ENCODE measurements at places on chromosomes 4 and X.

- DNase-seq: peak; percentile 24
Measured at GRCh38 chrX:74451450-74452198, 30.3 kb downstream of the SLC16A2 start.

GRCh38 chrX:97060020-97060419, 176.3 kb downstream of the RPA4 start:
- DNase-seq: no peak

DNA sequence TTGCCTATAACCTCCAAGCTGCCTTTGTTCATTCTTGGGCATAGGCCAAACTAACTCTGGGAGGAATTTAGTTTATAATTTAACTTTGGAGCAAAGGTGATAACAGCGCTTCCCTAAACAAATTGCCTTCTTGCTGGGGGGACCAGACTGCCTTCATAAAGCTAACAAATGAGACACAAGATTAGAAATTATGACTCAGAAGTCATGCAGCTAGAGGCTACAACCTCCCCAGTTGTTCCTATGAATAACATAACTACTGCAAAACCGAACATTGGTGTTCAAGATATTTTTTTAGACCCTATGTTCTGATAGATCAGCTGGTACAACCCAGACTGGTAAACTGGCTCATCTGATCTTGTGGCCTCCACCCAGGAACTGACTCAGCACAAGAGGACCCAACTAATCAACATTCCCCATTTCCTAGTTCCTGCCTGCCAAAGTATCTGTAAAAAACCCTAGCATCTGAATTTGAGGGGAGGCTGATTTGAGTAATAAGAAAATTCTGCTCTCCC, 22.0 kb upstream of the TMPRSS11B start:
- DNase-seq: no peak

DNA sequence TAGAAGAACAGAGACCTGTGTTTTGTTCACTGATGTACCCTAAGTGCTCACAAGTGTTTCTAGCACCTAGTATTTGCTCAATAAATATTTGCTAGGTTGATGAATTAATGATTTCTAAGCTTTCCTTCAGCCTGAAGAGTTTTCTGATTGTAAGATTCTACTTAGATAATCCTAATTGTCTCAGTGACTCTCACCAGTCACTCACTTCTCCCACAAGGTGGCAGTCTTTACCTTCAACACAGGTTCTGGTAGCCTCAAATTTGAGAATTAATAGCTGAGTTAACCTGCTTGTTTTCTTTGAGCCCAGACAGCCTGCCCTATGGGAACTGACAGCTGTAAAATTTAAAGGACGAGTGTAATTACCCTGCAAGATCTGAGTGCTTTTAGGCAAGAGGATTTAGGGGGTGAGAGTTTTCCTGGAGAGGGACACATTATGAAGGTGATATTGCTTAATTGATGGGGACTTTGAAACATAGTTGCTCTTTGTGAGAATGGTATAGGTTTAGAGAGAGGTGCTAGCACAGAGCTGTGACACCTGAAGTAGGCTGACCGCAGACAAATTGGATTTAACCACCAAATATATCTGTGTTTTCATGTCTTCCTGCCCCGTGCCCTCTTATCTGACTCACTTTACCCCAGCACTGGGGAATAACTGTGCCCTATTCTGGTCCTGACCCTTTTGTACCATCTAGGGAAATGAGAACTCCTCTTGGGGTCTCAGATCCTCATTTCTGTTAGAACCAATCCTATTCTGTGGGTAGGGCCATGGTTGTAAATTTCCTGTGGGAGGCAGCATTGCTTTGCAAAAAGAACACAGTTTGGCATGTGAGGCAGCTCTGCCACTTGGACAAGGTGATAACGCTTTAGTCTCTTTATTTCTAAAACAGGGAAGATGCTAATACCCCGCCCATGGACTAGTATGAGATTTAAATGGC, 27.7 kb downstream of the CD38 start:
- peak; percentile 84 for DNase-seq

DNA sequence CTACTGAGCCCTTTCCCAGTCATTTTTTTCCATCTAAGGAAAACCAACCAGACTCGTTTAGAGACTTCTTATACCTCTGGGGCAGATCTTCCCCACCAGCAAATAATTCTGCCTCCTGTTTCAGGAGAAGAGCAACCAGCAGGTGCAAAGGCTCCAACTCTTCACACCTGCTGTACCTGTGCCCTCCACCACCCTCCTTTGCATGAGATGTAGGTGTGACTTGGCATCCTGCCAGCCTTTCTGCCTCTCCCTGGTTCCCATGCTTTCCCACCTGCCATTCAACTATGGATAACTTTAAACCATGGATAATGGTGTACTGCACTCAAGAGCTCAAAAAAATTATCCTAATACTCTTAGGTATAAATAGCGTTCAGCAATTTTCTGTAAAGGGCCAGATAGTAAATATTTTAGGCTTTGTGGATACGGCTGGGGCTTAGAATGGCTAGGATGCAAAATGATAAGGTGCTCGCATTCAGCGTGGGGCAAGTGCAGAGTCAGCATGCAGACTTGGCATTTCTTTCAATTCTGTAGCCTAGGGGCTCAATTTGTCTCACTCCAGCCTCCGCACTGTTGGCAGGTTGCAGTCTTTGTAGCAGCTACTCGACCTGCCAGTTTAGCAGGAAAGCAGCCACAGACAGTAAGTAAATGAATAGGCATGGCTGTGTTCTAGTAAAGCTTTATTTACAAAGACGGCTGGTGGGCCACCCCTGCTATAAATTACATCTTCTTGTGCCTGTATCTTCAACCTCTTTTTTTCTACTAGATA, 79.8 kb downstream of the HCCS start:
- no peak for DNase-seq

DNA sequence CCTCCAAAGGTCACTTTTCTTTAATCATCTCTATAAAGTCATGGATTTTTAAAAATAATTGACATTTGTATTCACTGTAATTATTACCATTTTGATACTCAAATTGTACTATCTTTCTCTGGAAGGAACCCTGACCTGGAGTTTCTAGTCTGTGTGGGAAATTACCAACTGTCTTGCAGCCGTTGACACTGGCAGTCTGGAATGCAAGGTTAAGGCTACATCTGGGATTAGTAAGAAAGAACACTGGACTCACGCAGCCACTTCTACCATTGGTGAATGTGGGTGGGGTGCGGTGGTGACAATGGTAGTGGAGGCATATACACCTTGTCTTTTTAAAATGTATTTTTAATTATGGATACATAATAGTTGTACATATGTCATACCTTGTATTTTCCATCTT, 40.9 kb downstream of the EGF start:
- no peak for DNase-seq

DNA sequence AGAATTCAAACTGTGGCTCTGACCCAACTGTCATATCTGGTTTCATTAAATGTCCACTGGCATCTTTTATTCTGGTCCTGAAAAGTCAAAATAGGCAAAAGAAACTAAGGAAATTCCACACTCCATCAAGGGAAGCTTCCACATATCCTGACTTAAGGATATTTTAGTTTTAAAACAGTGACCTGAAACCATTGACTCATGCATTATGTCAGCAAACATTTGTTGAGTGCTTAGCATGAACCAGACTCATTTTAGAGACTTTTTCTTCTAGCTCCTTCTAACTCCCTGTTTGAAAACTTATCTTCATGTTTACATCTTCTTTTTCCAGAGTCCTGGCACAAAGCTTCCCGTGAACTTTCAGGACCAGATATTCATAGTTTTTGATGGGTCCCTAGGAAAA, 6.9 kb upstream of the CXCL1 start:
- no peak for DNase-seq

DNA sequence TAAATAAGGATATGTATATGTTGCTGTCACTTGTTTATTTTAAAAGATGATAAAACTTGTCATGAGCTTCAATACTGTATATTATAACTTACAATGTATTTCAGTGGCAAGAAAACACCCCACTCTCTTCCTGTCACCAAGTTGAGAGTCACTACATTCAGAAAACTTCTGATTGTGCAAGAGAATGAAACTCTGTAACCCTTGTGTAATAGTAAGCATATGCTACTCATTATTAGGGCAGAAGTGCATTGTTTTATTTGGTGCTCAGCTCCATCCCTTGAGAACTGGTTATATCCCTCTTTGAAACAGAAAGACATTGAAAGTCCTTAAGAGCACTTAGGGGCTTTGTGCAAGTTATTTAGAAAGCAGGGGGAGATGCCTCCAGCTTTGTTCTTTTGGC, 594.5 kb downstream of the ARAP2 start:
- peak; percentile 61 for DNase-seq

DNA sequence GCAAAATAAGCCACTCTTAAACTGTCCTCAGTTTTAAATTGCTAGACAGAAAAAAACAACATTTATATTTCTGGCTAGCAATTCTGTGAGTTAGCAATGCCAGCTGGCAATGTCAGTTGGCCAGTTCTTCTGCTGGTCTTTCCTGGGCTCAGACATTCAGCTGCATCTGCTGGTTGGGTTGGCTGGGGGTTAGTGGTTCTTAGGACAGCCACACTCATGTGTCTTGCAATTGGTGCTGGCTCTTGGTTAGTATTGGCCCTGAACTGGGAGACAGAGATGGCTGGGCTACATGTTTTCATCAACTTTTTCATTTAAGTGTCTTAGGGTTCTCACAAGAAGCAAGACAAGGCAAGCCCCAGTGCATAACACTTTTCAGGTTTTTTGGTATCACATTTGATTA, 48.0 kb upstream of the PDLIM5 start:
- no peak for DNase-seq

DNA sequence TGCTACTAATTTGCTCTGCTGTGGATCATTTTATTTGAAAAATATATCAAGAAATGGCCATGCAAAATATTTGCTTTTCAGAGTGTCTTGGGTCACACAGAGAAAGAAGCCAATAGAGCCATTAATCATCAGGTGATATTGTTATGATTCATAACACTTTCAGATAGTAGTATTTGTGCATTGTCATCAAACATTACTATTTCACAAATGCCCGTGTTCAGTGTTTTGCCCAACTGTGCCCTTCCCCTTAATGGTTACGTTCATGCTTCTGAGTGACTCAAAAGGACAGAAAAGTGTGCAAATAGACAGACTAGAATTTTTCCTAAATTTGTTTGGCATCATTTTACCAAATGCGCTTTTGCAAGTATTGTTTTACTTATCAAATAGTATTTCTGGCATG, 46.5 kb downstream of the PHOX2B start:
- DNase-seq: no peak

GRCh38 chr4:150131581-150132228, 53.5 kb downstream of the DCLK2 start:
- no peak for DNase-seq

DNA sequence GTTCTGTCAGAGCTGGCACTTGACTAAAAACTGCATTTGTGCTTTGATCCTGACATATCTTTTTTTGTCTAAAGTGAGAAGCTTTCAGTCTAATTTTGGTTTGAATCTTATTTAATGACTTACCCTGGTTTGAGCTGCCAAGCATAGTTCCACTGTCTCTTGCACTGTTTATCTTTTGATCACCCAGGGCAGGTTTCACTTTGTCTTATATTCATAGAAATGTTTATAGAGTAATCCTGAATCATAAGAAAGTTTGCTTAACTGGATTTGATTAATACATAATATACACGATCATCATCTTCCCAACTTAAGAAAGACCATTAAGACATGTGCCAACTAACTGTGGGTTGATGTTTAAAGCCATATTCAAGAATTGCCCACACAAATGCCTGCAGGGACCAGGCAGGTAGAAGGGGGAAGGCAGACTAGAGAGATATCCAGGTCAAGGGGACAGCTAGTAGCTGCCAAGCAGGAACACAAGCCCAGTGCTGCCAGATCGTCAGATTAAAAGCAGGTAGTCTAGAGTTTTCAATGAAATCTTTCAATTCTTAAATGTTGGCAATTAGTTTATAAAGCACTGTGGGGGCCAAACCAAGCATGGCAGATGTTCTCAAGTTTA, 1.9 kb downstream of the GK start:
- no peak for DNase-seq

GRCh38 chr4:95317085-95317793, 231.5 kb downstream of the UNC5C start:
- no peak for DNase-seq

DNA sequence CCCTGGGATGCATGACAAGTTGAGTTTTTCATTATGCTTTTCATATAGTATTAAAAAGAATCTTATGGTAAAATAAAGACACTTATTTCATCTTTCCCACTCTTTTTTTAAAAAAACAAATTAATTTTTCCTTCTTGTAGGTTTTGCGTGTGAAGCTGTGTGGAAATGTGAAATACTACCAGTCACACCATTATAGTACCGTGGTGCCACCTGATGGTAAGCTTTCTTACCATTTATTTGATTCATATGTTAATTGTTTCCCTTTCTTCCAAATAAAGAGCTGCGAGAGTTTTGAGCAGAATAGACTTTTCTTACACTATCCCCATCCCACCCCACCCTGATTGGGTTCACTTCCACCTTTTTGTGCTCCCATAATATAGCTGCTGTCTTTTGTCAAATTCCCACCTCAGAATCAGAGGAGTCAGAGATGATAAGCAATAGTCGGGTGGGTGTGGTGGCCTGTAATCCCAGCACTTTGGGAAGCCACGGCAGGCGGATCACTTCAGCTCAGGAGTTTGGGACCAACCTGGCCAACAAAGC, 44.3 kb downstream of the CASP6 start:
- no peak for DNase-seq

GRCh38 chrX:40152173-40152711, 54.5 kb upstream of the BCOR start:
- no peak for DNase-seq

DNA sequence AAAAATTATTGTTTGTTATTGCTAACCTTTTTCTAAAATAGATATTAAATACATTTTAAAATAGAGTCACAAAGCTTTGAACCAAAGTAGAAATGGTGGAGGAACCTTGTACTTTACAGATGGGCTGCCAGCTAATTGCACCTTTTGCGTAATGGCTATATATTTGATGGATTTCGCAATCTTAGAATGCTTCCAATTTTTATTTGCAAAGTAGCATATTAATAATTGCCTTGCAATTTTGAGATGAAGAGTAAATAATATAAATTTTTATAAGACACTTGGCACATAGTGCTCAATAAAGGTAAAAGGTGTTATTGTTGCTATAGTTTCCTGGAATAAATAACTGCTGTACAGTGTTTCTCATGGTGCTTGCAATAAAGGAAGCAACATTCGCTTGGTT, 533.5 kb downstream of the CCSER1 start:
- no peak for DNase-seq

DNA sequence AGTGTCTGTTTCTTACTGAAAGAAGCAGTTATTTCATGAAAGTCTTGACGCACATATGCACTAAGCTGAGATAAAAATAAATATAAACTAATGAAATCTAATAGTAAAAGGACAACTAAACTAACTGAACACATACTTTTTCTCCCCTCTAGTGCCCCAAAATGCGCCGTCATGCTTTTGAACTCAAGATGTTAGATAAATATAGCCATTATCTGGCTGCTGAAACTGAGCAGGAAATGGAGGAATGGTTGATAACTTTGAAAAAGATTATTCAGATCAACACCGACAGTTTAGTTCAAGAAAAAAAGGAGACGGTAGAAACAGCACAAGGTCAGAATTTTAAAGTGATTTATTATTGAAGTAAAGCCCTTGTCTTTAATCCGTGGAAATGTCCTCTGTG, 70.2 kb downstream of the DOCK11 start:
- DNase-seq: no peak

GRCh38 chrX:125520029-125520428, 200.4 kb downstream of the TEX13C start:
- DNase-seq: no peak
